ENCODE measurements at places on chromosomes 3 and 15.

GRCh38 chr3:126456766-126457388 lies 18.8 kb downstream of the ZXDC start:
- DNase-seq: no peak

GRCh38 chr15:69403594-69403993 lies 10.6 kb upstream of the KIF23 start:
- no peak for DNase-seq

DNA sequence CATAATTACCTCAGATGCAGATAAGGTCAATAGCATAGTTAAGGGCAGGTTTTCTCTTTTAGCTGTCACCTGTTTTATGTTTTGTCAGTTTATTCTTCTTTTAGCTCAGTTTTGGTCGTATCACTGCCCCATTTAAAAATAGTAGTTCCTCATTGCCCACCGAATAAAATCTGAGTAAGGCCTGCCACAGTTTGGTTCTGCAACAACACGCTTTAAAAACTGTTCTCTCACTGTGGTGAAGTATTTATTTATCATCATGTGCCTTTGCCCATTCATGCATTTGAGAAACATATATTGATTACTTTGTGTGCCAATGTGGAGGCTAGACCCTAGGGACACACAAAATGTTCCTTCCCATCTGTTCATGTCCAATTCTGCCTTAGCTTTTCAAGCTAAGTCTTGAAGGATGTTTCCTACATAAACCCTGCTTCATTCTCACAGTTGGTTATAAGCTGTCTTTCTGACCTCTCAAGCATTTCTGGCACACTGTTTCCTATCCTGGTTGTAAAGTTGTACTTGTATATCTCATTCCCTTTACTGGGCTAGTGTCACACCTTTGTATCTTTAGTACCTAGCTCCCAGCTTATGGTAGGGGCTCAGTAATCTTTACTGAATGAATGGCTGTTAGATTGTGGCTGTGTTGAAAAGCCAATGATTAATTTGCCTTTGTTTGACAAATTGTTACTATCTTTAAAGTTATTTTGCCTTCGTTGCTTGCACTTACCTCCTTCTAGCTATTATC lies 23.9 kb downstream of the AKAP13 start:
- DNase-seq: no peak

DNA sequence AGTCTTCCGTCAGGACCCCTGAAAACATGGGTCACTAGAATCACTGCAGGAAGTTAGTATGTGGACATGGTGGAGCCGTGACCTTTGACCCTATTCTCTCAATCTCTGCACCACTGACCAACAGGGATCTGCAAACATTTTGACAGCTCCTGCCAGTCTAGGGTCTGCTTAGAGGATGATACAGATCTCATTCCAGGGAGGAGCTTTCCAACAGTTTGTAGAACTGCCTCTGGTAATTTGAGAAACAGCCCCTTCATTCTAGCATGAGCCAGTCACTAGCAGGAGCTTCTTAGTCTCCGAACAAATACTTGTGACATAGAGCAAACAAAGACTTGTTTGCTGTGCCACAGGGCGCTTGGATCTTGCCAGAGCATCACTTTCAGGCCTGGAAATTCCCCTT lies 270.3 kb upstream of the CFAP20DC start:
- no peak for DNase-seq

- no peak for DNase-seq
Observed at GRCh38 chr3:38560996-38561717, 65.0 kb downstream of the EXOG start.

DNA sequence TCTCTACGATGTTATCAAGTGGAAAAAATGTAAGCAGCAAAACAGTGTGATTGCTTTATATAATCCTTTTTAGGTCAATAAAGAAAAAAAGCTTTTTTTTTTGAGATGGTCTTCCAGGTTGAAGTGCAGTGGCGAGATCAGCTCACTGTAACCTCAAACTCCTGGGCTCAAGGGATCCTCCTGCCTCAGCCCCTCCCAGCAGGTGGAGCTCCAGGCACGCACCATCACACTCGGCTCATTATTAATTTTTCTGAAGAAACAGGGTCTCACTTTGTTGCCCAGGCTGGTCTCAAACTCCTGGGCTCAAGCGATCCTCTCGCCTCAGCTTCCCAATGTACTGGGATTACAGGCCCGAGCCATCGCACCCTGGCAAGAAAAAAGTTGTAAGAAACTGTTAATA lies 17.3 kb downstream of the RNF168 start:
- no peak for DNase-seq

DNA sequence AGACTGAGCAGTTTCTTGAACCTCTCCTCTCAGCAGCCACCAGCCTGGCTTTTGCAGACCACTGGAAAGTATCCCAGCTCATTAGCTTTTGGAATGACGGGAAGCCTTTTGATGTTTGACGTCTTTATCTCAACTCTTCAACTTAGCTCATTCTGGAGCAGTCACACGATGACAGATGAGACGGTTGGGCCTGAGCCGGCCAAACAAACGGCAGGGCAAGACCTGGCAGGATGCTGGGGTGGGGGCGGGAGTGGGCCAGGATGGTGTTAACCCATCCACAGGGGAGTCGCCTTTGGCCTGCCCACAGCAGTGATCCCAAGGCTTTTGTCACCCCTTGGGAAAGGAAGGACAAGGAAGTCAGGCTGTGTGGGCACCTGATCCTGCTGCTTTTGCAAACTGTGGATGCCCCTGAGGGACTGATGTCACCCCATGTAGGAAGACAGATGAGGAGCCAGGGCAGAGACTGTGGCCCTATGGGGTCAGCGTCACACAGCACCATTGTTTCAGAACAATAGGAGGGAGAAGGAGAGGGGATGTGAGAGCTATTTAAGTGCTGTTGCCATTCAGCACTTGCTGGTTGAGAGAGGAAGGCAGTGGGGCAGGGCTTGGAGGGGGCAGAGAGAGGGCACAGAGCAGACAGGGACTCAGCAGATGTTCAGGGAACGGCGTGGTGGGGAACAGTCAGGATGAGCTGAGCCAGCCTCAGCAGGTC lies 121.9 kb upstream of the CTDSPL start:
- DNase-seq: no peak

- DNase-seq: no peak
Observed at GRCh38 chr3:7282988-7283387, 422.1 kb downstream of the GRM7 start.

- no peak for DNase-seq
Observed at GRCh38 chr3:32817257-32817557, 590 bp upstream of the TRIM71 start.

- no peak for DNase-seq
Observed at GRCh38 chr15:41507820-41508290, 5.8 kb downstream of the LTK start.

GRCh38 chr3:71001303-71001830 lies 582.2 kb downstream of the FOXP1 start:
- no peak for DNase-seq

- DNase-seq: no peak
Observed at GRCh38 chr3:99928771-99929744, 111.4 kb downstream of the CMSS1 start.

- peak; percentile 6 for DNase-seq
Observed at GRCh38 chr3:9352917-9353752, 9.7 kb upstream of the THUMPD3 start.

DNA sequence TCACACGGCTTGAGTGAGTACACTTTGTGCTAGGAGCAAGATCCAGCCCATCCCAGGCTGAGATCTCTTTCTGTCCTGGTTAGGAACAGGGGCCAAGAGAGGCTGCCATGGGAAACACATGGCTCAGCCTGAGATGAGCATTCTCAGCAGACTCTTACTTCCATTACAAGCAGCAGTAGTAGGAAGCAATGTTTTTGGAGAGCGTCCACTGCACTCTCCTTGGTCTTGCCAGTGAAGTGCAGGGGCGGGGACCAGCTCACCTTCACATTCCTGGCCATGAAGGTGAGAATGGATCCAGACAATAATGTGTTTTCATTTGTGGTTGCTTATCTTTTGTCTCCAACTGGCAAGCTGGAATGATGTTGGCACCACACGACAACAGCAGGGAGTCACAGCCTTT lies 24.7 kb downstream of the ZNF80 start:
- DNase-seq: no peak

GRCh38 chr15:68749365-68749764 lies 71.3 kb downstream of the ANP32A start:
- no peak for DNase-seq

GRCh38 chr3:139357899-139358298 lies 14.1 kb downstream of the MRPS22 start:
- DNase-seq: no peak

DNA sequence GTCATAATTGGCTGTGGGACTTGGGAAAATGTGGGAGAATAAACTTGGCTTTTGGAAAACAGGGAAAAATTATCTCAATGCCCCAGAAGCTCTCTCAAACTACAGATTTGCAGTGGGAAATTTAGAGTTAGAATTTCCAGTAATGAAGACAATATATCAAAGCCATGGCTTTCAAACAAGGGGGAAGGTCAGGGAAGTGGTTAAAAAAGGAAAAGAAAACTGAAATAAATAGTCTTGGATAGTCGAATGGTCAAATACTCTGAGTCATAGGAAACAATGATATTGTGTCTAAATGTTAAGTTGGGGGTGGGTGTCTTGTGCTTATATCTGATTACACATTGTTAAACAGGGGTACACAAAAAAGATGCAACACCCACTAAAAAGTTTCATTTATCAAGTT lies 272.4 kb upstream of the COL8A1 start:
- DNase-seq: no peak

DNA sequence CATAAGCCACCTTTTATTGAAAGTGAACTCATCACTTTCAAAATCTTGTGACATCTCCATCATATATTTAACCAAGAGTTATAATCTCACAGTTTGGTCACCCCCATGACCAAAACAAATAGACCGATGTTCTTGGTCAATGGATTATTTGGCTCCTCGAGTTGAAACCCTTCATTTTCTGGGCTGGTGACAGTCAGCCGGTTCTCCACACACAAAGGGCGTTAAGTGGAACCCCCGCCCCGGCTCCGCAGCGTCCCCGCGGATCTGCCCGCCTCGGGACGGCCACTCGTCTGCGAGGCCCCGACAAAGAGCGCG lies 772 bp downstream of the TSPAN3 start:
- DNase-seq: no peak

DNA sequence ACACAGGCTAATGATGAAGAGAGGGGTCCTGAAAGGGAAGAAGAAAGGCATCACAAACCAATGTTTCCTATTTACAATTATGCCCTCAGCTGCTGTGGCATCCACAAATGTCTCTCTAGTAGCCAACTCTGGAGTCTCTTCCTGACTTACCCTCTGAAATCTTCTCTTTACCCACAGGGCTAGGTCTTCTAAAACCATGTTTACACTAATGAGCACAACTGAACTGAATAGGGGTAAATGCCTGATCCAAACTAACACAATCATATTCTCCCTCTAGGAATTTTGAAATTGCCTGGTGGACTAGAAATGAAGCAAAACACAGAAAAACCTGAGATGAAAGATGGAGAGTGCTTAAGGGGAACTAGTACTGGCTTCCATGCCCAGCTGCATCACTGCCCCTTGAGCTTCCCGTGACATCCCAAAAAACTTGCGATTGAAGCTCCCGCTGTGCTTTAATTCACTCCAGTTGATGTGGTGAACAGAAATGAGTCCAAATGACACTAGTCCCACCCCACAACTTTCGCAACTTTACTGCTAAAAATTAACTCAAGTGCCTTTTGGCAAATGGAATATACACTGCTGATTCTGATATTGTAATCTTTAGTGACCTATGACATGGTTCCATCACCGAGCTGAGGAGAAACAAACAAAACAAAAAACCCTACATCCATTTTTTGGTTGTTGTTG lies 32.8 kb downstream of the CFAP20DC start:
- no peak for DNase-seq

DNA sequence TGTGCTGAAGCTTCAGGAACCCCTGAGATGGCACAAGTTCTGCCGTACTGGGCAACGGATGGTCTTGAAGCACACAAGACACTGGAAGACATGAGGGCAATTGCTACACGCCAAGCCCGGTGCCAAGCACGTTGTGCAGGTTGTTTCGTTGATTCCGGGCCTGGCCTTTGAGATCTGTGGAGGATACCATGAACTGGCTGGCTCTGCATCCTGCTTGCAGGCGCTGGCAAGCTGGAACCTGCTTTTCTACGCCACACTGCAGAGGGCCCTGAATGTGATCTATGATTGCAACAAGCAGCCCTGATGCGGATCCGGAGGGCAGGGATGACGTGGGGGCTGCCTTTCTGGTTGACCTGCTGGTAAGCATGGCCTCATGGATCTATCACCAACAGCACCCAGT lies 262.5 kb upstream of the ATP10A start:
- DNase-seq: no peak

GRCh38 chr15:37824717-37825382 lies 109.6 kb upstream of the TMCO5A start:
- no peak for DNase-seq

- no peak for DNase-seq
Observed at GRCh38 chr3:189797103-189797750, 166.0 kb downstream of the TP63 start.

- no peak for DNase-seq
Observed at GRCh38 chr3:109117939-109118338, at the start of gene MORC1. TSS of gene MORC1 (minus strand) at chr3:109118134. CDS start at chr3:109118059, 75 bp downstream.

GRCh38 chr3:136350132-136350531 lies 100.0 kb downstream of the PCCB start:
- DNase-seq: no peak

GRCh38 chr3:47433796-47434195 lies 41.9 kb downstream of the SCAP start:
- DNase-seq: no peak

DNA sequence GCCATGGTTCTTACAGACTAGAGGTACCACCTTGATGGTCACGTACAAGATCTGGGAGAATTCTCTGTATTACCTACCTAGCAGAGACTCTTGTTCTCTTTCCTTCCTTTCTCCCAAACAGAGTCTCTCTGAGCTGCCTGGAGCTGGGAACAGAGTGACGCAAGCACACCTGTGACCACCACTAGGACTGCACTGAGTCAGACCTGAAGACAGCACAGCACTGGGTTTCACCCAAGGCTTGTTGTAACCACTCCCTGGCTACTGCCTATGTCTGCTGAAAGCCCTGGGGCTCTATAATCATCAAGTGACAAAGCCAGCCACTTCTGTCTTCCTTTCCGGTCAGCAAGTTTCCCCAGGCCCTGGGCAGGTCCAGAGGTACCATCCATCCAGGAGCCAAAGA lies 293.3 kb upstream of the CNTN4 start:
- no peak for DNase-seq

DNA sequence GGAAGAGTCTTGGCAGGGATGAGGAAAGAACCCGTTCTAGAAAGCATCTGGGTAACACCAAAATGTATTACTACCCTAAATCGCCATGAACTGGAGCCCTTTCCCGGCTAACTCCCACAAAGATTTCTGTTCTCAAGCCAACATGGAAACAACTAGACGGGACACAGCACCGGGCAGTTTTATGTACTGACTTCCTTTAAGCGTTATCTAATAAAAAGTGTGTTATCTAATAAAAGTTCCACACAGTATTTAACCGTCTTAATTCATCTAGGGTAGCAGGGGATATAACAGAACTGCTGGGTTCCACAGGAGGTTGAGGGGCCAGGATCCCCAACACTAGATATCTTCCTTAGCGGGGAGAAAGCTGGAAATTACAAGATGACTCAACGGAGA lies 347 bp upstream of the C3orf62 start:
- no peak for DNase-seq

GRCh38 chr15:39145854-39146625 lies 434.8 kb upstream of the THBS1 start:
- DNase-seq: no peak

- DNase-seq: no peak
Observed at GRCh38 chr3:4990069-4990468, 10.8 kb downstream of the BHLHE40 start.
